ENCODE measurements at places on chromosomes 7 and 10.

DNA sequence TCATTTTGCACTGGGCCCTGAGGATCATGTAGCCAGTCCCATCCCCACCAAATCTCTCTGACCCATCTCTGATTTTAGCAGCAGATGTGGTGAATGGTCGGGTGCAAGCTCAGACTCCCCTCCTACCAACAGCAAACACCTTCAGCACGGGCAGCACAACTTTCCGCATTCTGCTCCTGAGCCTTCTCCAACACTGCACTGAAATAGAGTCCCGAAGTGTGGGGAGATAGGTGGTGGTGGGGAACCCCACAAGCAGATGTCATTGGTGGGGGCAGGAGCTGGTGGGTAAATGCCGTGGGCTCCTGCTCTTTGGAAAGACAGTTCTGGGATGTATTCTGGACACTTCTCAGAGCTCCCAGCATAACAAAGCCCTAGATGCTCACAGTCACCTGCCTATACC is 9.6 kb upstream of the CTBP2 start:
- no peak for DNase-seq

DNA sequence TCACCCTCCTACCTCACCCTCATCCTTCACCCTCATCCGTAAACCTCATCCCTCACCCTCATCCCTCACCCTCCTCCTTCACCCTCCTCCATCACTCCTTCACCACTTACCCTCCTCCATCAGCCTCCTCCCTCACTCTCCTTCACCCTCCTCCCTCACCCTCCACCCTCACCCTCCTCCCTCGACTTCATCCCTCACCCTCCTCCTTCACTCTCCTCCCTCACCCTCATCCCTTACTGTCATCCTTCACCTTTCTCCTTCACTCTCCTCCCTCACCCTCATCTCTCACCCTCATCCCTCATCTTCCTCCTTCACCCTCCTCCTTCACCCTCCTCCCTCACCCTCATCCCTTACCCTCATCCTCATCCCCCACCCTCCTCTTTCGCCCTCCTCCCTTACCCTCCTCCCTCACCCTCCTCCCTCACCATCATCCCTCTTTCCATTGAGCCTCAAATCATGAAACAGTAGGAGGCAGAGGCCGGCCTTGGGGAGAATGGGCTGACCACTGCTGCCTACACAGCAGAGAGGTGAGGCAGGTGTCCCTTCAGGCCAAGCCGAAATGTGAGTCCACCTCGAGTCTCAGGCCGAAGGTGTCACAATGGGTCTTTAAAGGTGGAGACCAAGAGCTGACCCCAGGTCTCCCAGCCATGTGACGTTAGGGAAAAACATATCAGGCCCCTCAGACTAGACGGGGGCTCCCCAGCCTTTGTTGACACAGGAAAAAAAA is 53.0 kb downstream of the PDGFA start:
- no peak for DNase-seq

GRCh38 chr7:33698041-33698440 is 207.3 kb upstream of the BMPER start:
- DNase-seq: no peak

DNA sequence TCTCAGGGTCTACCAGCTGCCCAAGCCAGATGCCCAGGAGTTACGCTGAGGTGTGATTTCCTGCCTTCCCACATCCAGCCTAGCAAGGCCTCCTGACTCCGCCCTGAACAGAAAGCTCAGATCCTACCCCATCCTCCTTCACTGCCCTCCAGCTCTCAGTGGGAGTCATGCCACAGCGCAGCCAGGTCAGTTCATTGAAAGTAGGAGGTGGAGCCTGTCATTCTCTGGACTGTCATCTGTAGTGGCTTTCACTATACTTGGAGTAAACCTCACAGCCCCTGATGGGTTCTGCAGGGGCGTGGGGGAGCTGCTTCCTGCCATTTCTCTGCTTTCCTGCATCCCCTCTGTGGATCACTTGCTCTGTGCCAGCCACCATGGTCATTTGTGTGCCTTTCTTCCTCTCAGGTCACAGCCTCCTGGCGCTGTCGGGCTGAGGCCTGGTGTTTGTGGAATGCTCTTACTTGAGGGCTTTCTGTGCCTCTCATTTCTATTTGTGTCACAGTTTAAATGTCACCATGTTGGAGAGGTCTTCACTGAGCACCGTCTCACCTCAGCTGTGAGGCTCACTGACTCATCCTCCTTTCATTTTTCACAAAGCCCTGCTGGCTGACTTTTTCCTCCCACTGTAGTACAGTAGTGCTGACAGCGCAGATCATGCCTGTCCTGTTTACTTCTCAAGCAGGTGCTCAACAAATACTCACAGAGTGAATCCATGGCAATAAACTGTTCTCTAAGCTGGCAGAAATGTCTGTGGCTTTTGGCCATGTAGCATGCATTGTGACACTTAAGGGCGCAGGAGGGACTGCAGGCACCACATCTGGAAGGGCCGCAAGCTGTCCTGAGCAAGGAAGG is 61.0 kb upstream of the TMEM248 start:
- no peak for DNase-seq

- no peak for DNase-seq
Observed at GRCh38 chr7:38628630-38629385, 2.4 kb downstream of the AMPH start.

- DNase-seq: no peak
Observed at GRCh38 chr10:49642311-49642710, 28.5 kb downstream of the CHAT start.

- no peak for DNase-seq
Observed at GRCh38 chr7:81248420-81248819, 329.6 kb upstream of the SEMA3C start.

DNA sequence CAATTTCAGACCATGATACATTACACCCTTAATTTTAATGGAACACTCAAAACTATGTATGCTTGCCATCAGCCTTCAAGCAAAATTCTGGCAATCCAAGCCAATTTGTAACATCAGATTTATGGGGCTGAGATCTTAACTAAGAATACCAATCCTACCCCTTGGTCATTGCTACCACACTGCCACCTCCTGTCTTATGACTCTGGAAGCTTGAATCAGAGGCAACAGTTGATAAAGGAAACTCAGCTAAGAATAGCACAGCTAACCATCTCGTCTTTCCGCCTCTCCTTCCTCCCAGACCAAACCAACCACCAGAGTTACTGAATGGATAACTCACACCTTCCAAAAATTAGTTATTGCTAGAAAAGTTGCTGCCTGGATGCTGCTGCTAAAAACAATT is 7.4 kb downstream of the IGF2BP3 start:
- DNase-seq: no peak

DNA sequence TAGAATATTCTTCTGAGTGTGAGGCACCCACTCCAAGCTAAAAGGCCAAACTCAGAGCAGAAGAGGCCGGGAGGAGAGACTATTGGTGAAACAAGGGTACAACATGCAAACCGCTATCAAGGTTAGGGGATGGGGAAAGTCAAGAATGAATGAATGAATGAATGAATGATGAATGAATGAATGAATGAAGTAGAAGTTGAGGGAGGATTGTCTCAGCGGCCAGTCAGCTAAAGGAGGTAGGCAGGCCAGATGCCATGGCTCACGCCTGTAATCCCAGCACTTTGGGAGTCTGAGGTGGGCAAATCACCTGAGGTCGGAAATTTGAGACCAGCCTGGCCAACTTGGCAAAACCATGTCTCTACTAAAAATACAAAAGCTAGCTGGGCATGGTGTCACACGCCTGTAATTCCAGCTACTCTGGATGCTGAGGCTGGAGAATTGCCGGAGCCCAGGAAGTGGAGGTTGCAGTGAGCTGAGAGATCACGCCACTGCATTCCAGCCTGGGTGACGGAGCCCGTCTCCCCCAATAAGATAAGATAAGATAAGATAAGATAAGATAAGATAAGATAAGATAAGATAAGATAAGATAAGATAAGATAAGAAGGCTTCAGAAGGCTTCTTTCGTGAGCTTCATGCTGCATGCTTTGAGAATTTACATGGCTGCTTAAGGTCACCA is 250.8 kb downstream of the CCDC3 start:
- DNase-seq: no peak

DNA sequence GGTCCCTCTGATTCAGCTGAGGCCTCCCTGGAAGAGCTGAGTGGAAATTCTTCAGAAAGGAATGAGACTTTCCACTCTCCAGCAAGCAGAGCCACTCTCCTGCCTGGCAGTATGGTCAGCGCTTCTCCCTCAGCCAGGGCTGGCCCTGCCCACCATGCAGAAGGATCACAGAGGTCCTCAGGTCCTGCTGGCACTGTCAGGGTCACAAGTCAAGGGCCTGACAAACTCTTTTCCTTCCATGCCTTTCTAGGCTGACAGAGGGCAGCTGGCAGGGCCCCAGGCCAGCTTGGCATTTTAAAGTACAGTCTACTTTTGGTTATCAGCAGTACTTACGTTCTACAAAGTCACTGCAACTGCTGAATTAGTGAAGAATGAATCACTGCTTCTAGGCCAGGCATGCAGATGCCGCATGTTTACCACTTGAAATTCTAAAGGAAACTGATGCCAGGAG is 119.3 kb upstream of the FRMD4A start:
- DNase-seq: no peak

DNA sequence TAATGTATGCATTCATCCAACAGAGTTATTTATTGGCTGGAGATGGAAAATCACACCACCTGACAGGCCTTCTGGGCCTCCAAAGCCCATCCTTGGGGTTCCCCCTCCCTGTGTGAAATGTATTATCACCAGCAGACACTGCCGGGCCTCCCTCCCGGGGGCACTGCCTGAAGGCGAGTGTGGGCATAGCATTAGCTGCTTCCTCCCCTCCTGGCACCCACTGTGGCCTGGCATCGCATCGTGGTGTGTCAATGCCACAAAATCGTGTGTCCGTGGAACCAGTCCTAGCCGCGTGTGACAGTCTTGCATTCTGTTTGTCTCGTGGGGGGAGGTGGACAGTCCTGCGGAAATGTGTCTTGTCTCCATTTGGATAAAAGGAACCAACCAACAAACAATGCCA is 15.3 kb downstream of the TACR2 start:
- no peak for DNase-seq
